ENCODE measurements at places on chromosomes 6 and 20. TPM values are rescaled to one million over a fixed set of nuclear protein-coding genes. Genes with fewer than 3 reads are reported as not detected.

GRCh38 chr6:140533526-140533925 is 1159.1 kb upstream of the CITED2 start:
- no peak for DNase-seq

- no peak for DNase-seq
Observed at GRCh38 chr20:14717134-14717999, 380.0 kb upstream of the FLRT3 start.

DNA sequence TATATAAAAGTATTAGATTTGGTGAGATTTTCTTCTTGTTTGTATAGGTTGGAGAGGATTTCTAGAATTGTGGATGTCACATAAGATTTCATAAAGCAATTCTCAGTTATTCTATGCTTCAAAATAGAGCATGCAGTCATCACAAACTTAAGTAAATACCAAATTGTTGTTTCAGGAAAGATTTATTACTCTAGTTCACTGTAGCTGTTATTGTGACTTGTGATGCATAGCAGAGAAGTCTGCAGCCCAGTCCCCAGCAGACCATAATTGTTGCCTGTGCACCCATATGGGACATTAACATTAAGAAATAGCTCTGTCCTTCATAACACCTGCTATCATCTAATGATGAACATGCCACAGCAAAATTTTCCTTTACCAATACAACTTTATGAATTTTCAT is 228.0 kb upstream of the FAM83B start:
- no peak for DNase-seq

Gene THBD
- polyA plus RNA-seq, result 1.8 TPM

DNA sequence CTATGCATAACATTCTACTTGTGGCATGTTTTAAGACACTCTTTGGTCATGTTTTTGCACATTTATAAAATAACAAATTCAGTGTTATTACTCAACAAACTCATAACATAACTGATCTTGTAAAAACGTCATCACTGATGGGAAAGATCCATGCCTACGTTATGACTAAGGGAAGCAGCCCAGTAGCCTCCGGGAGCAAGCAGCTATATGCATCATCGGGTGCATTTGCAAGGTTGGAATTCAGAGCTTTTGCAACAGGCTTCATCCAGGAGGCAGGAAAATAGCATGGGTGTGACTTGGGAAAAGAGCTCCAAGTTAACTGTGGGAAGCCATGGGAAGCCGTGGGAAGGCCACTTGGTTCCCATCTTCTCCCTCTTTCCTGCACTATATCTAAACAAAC is 271.6 kb upstream of the SGK1 start:
- peak; percentile 97 for DNase-seq

DNA sequence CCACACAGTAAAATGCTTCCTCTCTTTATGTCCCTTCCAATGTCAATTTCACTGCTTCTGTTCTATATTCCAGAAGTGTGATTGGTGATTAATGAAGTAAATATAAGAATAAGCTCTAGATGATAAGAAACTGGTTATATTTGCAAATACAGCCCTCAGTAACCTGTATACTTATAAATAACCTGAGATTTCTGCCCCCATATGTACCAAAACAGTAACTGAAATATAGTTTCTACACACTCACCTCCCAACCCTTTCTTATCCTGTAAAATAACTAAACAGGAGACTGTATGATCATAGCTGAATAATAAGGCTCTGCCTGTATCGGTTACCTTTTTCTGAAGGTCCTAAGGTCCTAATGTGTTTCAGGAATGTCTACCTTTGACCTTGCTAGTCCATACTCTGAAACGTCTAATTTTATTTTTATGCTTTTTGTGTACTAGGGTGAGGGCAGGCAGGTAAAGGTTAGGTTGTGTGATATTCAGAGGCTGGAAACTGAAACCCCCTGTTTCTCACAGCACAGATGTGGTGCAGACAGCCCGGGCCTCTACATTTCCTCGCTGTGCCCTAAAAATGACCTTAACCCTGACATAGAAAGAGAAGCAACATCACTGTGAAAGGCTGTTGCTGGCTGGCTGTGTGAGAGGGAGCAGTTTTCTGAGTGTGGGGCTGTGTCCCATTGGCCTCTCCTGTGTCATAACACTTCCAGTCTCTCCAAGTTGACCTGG is 378.8 kb downstream of the CENPW start:
- no peak for DNase-seq

Gene GINS1
- polyA plus RNA-seq, result 11.2 TPM

- no peak for DNase-seq
Observed at GRCh38 chr6:21596145-21596948, 2.8 kb downstream of the SOX4 start.

DNA sequence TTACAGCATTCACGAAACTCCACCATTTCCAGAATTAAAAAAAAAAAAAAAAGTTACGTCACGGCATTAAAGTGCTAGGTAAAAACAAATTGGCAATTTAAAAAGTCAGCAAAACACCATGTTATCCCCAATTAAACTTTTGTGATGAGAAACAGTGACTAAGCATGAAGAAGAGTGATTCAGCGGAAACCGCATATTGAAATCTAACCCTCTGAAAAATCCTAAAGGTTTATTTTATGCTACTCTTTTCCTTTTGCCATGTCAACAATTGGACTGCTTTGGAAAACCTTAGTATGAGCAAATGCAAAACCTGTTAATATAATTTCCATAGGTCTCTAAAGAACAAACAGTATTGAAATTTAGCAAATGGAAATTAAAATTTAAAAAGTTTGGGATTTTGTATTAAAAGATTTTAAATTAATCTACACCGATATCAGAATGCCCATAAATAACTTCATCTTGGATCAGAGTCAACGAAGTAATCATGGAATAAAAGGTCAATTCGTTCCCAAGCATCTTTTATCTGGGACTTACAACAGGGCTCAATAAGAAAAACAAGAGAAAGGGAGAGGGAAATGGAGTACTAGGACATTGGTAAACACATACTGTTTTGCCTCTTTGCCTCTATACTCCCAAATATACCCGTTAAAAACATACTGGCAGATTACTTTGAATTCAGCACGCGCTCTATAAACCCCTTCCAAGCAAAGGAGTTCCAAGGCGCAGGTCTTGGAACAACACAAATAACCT is 1.1 kb downstream of the FBXO30 start:
- DNase-seq, result peak; percentile 39

DNA sequence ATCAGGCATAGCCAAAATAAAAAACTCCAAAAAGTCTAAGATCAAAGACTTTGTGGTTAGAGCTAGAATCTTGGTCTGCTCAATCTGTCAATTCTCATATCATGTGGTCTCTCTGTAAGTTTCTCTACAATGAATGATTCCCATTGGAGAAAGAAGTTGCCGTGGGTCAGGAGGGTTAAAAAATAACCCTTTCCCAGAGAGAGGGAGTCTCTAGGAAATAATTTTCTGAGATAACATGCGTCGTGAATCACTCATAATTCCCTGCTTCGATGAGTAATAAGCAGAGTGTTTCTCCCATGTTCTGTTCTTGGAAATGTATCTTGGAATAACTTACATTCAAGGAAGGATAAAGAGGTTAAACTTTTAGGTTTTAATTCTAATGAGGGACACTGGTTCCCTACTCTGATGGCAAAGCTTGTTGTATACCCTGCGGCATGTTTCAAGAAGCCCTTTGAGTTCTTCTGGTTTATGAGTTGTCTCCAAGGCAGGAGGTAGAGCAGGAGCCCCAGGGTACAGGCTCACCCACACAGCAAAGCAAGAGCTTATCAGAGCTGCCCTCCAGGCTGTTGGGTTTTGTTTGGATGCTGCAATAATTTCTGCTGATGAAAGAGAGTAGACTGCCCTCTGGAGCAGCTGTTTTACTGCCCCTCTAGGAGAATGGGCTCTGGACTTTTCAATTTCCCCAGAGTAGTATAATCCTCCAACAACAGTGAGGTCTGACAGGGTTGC is 599.1 kb downstream of the QKI start:
- no peak for DNase-seq

- DNase-seq, result no peak
Observed at GRCh38 chr6:125810445-125810844, 19.7 kb downstream of the NCOA7 start.

GRCh38 chr6:148521586-148521985 is 178.9 kb downstream of the SASH1 start:
- DNase-seq, result peak; percentile 39

DNA sequence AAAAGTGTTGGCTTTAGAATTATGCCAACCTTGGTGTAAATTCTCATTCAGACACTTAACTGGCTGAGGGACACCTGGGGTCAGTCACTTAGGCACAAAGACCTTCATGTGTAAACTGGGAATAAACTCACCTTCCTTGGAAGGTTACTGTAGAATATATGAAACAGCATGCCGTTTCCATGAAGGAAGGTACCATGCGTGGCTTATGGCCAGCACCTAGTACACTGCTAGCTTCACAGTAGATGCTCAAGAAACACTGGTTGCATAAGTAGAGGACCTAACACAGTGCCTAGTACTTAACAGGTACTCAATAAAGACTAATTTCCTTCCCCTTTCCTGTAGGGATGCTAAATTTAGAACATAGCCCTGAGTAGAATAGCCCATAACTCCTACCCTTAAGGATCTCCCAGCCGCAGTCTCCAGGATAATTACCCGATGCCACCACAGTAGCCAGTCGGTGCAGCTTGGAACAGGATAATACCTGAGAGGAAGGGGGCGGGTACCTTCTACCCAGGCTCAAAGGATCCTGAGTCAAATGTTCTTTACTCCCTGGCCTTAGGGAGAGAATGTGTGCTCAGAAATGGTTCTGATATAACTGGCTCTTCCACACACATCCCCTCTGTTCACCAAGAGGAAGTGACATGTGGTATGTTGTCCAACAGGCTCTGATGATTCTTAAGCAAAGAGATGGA is 3.6 kb downstream of the BCL2L1 start:
- DNase-seq, result peak; percentile 77

DNA sequence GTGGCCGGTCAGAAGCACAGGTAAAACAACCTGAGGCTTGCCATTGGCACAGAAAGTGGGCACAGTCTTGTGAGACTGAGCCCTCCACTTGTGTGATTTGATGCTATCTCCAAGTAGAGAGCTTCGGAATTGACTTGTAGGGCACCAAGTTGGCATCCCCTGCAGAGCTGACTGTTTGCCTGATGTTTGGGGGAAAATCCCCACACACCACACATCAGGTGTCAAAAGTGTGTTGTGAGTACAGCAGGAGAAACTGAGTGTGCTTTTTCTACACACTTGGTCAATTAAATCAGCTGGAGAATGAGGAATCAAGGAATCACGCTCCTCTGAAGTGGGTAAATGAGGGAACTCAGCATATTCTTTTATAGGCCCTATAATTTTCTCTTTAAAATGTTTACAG is 989 bp downstream of the SERINC3 start:
- no peak for DNase-seq

Gene CD40
- 14.6 TPM for polyA plus RNA-seq

Gene TOX2
- 0.10 TPM for polyA plus RNA-seq

DNA sequence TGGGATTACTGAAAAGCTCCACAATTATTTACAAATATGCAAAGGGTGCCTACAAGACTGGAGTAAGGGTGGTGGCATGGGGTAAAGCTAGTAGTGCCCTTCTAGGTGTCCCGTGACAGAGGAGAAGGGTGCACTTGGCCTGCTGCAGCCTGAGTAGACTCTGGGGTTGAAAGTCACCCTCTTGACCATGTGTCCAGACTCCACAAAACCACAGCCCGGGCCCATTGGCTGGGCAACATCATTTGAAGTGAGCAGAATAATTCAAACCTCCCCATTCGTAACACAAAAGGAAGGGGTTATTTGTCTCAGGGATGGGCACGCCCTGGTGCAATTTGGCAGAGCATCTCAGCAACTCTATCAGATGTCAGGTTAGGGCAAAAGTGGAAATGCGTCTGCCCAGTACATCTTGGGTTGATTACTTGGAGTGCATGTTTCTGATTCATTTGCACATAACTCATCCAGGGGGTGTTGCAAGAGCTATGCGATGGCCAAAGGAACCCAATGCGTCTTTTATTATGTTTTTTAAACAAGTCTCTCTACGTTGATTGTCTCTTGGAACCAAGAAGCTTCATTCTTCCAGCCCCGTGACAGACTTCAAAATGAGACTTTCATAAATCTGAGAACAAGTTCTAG is 56.7 kb downstream of the ISM1 start:
- DNase-seq, result no peak

Gene VSX1
- not detected for polyA plus RNA-seq

- no peak for DNase-seq
Observed at GRCh38 chr20:37934634-37935375, 31.9 kb downstream of the VSTM2L start.

- no peak for DNase-seq
Observed at GRCh38 chr20:7355051-7355450, 585.2 kb downstream of the HAO1 start.

- no peak for DNase-seq
Observed at GRCh38 chr6:135161411-135162395, 19.4 kb upstream of the MYB start.

- DNase-seq, result peak; percentile 87
Observed at GRCh38 chr6:79421707-79422484, 115.3 kb downstream of the LCA5 start.

DNA sequence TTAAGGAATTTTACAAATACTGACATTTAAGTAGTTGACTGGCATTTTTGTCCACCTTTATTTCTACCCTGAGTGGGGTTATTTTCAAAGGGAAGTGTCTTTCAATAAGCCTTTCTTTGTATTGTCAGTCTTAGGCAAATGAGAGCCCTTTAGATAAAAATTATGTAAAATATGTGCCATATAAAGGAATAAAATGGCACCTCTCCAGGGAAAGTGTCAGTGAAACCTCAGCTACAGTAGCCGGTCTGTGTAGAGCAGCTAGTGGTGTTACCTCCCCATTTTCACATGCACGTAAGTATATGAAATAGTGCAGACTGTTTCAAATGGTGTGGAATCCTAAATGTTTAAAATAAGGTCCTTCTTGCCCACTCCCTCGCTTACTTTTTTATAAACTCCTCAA is 5.0 kb downstream of the FAM217B start:
- no peak for DNase-seq

DNA sequence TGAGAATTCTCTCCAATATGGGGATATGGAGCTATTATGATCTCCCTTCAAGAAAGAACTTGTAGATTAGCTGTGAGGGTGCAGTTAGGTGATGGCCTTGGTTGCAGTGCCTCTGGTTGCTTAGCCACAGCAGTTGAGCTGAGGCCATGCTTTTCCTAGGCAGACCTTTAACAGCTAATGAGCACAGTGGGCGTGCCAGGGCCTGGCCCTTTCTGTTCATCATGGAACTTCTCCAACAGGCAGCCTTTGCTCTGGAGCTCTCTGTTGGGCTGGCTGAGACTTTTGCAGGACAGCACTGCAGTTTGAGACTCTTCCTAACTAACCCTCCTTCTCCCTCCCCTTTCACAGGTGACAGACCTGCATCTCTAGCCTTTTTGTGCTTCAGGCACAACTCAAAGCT is 39.7 kb upstream of the TMEM170B start:
- DNase-seq, result peak; percentile 65

DNA sequence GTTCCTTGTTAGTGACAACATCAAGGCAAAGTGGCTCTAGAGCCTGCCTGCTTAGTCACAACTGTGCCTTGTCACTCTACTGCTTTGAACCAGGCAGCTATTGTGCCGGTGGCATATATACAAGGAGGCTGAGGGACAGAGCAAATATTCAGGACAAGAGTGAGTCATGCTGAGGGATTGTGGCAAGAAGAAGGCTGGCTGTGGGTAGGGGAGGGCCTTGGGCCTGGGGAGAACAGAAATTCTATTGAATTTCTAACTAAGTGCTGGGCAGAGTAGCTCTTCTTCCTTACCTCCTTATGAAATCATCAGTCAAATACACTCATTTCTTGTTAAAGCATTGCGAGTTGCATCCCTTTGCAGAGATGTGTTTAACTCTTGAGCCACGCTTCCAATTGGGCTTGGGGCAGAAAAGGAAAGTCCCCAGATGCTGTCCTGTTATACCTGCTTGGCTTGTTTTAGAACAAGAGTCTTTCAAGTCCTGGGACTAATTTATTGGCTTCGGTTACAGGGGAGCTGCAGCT is 59.7 kb downstream of the PFDN4 start:
- DNase-seq, result no peak

Gene KIZ
- polyA plus RNA-seq, result 13.8 TPM
